Neural progenitor cell (in vitro differentiated cells): ENCODE measurements at places on chromosomes 7 and 10. TPM values are rescaled to one million over a fixed set of nuclear protein-coding genes. Genes with fewer than 3 reads are reported as not detected.

- DNase-seq = no peak
Measured at GRCh38 chr10:74292871-74293427, 141.9 kb downstream of the ADK start.

GRCh38 chr7:64999165-65000004 is 7.1 kb downstream of the ERV3-1 start:
- DNase-seq = no peak

DNA sequence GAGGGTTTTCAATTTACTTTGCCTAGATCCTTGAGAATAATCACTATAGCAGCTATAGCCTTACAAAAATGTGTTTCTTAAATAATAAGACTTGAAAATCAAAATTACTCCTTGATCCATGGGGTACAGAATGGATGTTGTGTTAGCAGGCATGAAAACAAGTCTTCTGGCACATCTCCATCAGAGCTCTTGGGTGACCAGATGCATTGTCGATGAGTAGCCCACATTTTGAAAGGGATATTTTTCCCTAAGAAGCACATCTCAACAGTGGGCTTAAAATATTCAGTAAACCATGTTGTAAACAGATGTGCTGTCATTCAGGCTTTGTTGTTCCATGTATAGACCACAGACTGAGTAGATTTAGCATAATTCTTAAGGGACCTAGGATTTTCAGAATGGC is 827.8 kb downstream of the GRM8 start:
- no peak for DNase-seq

- DNase-seq = no peak
Measured at GRCh38 chr10:83852146-83852545, 287.2 kb upstream of the GHITM start.

DNA sequence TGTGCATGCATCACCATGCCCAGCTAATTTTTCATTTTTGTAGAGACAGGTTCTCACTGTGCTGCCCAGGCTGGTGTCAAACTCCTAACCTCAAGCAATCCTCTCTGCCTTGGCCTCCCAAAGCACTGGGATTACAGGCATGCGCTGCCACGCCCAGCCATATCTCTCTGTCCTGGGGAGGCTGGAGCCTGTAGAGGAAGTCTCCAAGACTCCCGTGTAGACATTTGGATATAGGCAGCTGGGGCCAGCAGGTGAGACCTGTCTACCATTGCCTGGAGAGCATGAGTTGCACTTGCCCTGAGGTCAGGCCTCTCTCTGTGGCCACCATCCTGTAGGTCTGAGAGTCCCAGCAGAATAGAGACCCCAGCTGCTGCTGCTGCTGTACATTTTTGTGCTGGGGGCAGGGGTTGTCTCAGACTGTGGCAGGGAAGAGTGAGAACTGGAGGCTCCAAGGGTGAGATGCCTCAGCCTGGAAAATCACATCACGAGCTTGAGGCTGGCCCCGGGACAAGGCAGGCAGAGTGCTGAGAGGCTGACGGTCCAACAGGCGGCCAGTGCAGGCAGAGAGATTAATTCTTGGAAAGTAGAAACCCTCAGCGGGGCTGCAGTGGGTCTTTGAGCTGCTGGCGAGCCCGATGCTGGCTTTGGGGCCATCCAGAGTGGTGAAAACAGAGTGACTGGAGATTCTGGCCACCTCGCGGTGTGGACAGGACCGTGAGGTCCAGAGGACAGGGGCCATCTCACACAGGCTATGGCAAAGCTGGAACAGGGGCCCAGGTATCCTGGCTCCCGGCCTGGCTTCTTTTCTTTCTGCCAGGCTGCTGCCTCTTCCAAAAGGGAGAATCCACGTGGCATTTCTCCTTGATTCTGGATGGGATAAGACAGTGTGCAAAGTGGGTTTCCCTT is 60.9 kb downstream of the TMEM270 start:
- DNase-seq = no peak

- DNase-seq = peak; percentile 82
Measured at GRCh38 chr10:114631666-114632417, 26.2 kb downstream of the ABLIM1 start.

- DNase-seq = no peak
Measured at GRCh38 chr10:35224045-35224740, 97.5 kb downstream of the CREM start.

DNA sequence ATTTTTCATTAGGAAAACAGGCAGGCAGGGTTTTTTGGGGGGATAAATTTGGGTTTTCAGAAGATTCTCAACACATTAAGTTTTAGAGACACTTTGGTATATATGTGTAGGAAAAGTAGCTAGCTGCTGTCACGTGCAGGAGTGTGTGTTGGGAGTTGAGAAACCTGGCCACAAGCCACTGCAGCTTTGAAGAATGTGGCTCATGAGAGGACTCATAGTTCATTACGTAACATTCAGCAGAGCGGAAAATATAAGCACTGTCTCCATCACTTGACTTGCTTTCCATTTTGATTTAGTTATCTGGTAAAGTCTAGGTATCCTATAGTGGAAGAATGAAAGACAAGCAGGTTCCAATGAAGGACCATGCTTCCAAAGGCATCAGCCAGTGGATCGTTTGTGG is 31.2 kb downstream of the SMNDC1 start:
- DNase-seq = no peak

GRCh38 chr7:27254625-27255024 is 12.0 kb downstream of the EVX1 start:
- DNase-seq = no peak

- DNase-seq = no peak
Measured at GRCh38 chr7:112654322-112655216, 135.6 kb downstream of the TMEM168 start.

DNA sequence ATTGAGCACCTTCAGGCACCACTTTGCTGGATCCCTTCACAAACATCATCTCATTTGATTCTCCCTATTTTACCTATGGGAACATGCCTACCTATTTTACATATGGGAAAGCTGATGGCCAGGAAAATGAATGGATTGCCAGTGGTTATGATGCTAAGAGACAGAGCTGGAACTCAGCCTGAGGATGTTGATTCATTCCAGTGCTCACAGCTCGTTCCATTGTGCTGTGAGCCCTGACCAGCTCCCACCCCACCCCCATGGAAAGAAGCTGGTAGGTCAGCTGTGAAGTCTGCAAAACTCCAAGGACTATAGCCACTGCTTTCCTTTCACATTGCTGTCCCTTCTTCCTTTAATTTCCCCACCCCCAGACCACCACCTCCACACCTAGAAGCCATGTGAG is 9.6 kb downstream of the UBTD1 start:
- no peak for DNase-seq

GRCh38 chr7:151211155-151211772 is 976 bp upstream of the H2BK1 start:
- DNase-seq = no peak

- DNase-seq = no peak
Measured at GRCh38 chr7:1130021-1130990, 29.7 kb downstream of the ZFAND2A start.

DNA sequence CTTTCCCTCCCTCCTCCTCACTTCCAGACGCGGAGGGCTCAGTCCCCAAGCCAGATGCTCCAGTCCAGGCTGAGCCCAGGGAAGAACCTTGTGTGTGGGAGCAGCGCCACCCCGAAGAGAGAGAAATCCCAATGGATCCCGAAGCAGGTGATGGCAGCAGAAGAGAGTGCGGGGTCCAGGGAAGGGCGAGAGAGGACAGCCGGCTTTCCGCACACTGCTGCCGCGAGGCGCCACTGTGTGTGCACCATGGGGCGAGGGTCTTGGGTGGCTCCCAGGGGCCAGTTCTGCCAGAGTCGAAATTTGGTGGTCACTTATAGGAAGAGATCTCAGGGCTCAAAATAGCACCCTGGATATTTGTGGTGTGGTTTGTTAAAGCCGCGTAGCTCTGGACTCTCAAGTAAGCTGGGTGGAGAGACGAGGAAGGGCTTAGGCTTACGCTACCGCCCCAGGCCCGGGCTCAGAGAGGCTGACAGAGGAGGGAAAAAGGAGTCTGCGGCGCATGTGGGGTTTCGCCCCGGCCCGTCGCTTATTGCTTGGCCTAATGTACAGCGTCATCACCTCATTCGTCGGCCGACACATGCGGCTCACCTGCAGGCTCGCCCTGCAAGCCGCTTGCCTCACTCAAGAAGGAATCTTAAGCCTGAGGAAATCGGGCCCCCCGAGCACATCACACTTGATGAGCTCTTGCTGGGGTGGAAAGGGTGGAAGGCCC is 12.1 kb downstream of the ZNF282 start:
- no peak for DNase-seq

GRCh38 chr7:155752756-155753445 is 59.4 kb downstream of the SHH start:
- no peak for DNase-seq

GRCh38 chr7:38296059-38296857 is 22.8 kb upstream of the TARP start:
- DNase-seq = no peak

AASS gene
- 185 and 264 TPM in 2 replicates for total RNA-seq

BICC1 gene
- total RNA-seq = 0.25 and 0.41 TPM in 2 replicates

PKD1L1 gene
- 0.07 and 0.09 TPM in 2 replicates for total RNA-seq

DOCK4 gene
- 9.6 and 11.4 TPM in 2 replicates for total RNA-seq

CALML5 gene
- total RNA-seq = not detected in 2 replicates

SH2D4B gene
- total RNA-seq = 0.06 and 0.11 TPM in 2 replicates

PRPS1L1 gene
- not detected in 2 replicates for total RNA-seq

ZNF365 gene
- total RNA-seq = 0.26 and 0.28 TPM in 2 replicates
